ENCODE measurements at places on chromosomes 4 and X.

DNA sequence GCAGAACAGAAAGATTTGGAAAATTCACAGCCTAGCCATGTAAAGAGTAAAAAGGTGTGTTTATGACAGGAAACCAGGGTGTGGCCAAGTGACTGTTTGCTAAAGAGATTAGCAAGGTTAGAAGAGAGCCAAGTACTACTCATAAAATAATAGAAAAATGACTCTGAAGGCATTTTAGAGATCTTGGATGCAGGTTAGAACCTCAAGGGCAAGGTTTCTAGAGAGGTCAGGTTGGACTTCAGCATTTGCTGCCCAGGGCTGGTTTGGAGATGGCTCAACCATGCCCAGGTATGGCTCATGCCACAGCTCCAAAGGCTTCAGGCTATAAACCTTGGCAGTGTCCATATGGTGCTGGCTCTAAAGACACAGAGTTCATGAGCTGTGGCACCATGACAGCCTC, 40.6 kb upstream of the ADGRA3 start:
- DNase-seq: no peak

DNA sequence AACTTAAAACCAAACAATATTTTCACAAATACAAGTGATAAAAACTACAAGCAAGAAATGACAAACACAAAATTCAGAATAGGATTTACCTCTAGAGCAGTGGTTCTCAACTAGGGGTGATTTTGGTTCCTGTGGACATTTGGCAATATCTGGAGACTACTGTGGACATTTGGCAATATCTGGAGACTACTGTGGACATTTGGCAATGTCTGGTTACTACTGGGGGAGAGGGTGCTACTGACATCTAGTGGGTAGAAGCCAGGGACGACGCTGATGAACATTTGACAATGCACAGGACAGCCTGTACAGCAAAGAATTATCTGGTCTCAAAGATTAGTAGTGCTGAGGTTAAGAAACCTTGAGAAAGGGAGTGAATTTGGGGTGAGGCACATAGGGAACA, 169.8 kb downstream of the CLCN4 start:
- no peak for DNase-seq

GRCh38 chrX:12988797-12989196, 13.9 kb downstream of the TMSB4X start:
- DNase-seq: no peak

- DNase-seq: no peak
These were observed 193.3 kb upstream of the PGRMC2 start for GRCh38 chr4:128480945-128481344.

DNA sequence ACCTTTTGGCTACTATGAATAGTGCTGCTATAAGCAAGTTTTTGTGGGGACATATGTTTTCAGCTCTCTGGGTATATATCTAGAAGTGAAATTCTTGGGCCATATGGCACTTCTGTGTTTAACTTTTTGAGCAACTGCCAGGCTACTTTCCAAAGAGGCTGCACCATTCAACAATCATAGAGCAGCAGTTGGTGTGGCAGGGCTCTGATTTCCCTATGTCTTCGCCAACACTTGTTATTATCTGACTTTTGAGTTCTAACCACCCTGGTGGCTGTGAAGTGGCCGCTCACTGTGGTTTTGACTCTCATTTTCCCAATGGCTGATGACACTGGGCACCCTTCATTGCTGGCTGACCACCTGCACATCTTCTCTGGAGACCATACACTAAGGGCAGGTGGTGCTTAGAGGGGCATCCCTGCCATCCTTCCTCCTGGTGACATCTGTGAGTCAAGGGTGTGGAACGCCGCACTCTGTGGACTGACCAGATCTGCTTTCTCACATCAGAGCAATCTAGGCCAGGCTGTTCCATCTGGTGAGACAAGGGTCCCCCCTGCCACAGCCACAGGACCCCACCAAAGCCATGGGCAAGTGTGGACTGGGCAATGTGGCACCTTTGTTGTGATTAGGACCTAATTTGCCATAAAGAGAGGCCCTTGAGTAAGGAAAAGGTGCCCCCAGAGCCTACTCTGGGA, 49.6 kb downstream of the ZFYVE28 start:
- no peak for DNase-seq

DNA sequence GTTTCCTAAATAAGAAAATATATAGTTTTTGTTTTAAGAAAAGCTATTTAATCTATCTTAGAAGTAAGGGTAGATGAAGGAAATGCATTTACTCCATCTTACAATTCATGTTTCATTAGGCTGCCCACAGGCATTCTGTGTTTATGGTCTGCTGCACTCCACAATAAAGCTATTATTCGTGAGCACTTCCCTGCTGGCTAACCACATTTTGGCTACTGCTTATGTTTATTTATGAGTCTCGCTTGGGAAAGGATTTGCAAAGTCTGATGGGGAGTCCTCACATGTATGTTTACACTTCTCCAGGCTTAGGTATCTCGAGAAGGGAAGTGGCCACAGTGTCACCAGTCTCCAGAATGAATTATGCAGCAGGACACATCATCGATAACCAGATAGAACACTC, 260.8 kb upstream of the VCX start:
- no peak for DNase-seq

GRCh38 chr4:39157520-39157919, 24.8 kb upstream of the WDR19 start:
- no peak for DNase-seq

- DNase-seq: no peak
These were observed 30.5 kb upstream of the LIMCH1 start for GRCh38 chr4:41507291-41507947.

DNA sequence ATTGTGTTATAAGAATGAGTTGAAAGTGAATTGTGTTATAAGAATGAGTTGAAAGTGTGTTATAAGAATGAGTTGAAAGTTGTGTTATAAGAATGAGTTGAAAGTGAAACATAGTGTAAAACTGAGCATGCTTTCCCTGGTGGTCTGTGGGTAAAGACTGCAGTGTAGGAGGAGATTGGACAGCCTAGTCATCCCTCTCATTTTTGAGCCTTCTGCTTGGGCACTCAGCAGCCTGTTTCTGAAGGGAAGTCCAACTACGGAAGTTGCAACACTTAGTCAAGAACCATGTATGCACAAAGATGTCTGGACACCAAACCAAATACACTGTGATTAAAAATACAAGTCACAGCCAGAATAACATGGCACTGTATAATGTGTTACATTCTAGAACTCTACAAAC, 72.6 kb downstream of the ANK2 start:
- DNase-seq: no peak

DNA sequence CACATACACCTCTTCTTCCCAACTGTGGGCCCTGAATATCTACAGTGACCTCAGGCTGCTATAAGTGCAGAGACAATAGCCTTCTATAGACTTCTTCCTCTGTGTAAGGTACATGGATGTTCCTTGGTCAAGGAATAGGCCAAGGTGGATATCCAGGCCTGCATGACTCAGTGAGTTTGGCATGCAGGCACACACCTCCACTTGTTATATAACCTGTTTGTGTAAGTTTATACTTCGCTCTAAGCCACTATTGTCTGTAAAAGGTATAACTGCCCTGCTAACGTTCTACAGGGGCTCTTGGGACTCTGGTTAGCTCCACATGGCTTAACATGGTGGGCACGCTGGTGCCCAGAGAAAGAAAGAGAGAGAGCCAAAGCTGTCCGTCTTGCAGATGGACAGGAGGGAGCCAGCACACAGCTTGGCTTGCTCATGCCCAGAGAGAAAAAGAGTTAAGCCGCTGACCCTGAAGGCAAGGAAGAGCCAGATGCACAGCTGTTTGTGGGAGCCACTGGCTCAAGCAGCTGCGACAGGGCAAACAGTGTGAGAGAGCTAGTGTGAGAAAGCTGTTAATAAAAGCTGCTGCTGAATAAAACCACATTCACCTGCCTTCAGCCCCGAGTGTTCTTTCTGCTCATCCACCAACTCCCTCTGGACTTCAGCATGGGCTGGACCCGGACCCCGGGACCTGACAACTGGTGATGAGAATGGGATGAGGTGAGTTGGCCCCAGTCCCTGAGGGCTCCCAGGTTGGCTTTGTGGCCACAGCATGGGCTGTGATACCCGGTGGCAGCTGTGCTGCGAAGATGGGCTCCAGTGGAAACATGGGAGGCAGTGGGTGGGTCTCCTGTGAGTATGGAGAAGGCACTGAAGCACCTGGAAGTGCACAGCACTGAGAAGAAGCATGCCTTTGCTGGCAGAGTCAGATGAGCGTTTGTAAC, 44.5 kb upstream of the ZBTB33 start:
- no peak for DNase-seq

GRCh38 chrX:47360423-47361179, 9.8 kb upstream of the ZNF157 start:
- no peak for DNase-seq

DNA sequence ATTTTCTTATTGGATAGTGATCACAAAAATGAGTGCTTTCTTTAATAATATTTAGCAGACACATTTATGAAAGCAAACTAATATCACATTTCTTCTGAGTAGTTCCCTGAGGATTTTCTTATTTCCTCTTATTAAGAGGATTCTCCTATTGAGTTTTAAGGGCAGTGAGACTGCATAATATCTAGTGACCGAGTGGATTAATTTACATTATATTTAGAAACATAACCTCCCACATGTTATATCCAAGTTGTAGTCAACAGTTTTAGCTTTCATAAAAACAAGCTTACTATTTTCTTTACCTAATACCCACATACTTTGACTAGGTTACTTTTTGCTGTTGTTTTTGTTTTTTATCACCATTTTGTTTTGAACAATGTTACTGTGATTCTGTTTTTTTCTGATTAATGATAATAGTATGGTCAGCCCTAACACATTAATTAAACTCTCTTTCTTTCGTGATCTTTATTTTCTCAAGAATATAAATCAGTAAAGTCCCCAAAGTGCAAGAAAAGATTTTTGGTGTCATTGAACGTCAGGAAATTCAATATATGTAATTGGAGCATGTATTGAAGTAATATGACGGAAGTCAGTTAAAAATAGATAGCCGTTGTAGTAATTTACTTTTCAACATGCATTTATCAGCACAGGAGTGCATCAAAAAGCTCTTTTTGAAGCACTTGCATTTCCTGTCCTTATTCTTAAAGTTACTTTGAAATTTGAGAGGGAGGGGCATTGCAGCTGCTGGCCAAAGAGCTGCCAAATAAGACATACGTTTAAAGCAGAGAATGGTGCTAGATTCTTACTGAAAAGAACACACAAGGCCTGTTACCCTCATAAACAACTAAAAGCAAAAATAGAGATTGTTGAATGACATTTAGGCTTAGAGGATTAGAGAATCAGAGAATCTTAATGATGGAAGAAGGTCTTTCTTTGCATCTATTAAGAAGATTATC, 25.2 kb downstream of the DDIT4L start:
- DNase-seq: no peak

DNA sequence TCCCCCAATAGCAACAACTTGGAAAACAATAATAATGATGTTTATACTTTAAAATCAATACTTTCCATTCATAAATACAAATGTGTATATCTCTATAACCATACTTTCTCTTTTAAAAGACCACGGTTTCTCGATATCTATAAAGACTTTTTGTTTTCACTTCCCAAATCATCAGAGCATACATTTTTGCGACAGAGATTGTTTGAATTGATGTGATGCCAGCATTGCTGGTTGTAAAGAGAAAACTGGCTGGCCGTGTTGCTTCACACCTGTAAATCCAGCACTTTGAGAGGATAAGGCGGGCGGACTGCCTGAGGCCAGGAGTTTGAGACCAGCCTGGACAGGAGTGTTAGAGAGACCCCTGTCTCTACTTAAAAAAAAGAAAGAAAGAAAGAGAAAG, 77.6 kb upstream of the ZNF518B start:
- DNase-seq: no peak

- no peak for DNase-seq
These were observed 488.2 kb downstream of the GRID2 start for GRCh38 chr4:92791871-92792440.

- DNase-seq: no peak
These were observed 524.1 kb downstream of the TRIML1 start for GRCh38 chr4:188663369-188663768.

- DNase-seq: peak; percentile 41
These were observed 10.5 kb upstream of the ZCCHC13 start for GRCh38 chrX:74293343-74293946.

- DNase-seq: no peak
These were observed 771 bp downstream of the NAP1L2 start for GRCh38 chrX:73213734-73214425.

DNA sequence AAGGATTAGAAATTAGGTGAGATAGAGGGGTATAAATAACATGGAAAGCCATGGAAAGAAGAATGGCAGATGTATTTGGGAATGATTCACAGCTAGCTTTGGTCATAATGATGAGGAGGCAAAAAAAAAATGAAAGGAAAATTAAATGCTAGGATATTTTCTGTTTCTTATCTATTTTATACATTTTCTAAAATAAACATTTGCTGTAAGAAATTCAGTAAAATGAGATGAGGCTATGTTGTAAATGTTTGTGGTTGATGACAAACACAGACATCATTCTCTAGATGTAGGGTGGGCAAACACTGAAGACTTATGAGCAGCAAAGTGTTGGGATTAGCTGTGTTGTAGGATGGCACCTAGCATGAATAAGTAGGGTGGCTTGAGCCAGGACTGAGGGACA, 407.1 kb downstream of the IL15 start:
- DNase-seq: no peak

DNA sequence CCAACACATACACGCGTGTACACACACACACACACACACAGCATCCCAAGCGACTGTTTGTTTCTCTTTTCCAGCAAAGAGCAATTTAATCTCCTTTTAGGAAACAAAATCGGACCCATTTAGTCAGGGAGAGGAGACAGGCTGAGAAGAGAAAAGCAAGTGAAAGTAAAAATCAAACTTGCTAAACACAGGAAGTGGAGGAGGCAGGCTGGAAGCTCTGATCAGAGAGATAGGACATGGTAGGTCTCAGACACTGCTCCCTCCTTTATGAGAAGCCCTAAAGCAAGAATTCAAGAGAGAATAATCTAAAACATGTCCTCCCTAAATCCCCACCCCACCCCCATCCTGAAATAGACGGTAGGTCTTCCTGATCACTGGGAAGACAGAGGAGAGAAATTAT, 62.3 kb downstream of the GPC3 start:
- no peak for DNase-seq

GRCh38 chr4:78735697-78736096, 40.5 kb upstream of the BMP2K start:
- no peak for DNase-seq

DNA sequence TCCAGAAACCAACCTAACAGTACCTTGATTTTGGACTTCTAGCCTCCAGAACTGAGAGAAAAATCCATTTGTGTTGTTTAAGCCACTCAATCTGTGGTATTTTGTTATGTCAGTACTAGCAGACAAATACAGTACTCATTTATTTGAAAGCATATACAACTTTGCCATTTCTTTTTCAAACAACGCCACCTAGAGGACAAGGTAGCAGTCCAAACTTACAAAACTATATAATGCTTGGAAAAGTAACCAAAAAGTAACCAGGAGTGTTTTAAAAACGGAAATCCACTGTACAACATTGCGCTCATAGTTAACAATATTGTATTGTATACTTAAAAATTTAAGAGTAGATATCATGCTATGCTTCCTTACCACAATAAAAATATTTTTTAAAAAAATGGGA, 37.0 kb upstream of the FGF13 start:
- no peak for DNase-seq
